Central memory CD8-positive, alpha-beta T cell (primary cell): ENCODE measurements at places on chromosomes 2 and 18.

- no peak for DNase-seq
These were observed 12.3 kb downstream of the PAX8 start for GRCh38 chr2:113266431-113266830.

DNA sequence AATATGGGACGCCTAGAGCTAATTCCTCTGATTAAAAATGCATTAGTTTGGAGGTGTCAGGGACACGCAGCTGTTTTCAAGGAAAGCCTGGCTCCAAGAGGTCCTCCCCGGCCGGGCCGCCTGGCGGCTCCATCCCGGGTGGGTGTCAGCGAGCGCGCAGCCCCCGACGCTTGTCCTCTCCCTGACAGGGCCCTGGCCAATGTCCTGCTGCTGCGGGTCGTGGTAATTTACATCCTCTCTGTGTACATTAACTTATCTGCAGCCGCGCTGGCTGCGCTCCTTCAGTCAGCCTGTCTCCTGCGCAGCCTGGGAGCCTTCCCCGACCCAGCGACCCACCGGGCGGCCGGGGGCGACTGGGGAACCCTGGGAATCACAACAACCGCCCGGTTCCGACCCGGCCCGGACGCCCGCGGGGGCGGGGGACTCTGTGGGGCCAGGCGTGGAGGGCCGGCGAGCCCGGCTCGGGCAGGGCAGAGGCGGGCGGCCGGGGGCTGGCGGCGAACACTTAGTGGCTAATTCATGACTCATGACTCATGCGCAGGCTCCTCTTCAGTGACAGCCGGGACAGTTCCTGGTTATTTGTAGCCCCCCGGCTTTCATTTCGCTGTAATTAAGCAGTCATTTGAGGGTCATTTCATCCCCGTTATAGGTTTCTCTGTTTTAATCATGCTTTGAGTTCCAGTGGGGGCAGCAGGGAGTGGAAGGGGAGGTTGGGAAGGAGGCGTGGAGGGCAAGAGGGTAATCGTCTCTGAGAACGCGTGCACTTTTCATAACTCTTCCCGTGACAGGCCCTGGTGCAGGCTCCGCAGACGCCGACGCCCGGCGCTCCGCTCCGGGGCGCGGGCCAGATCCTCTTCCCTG is 141.9 kb upstream of the CTAGE1 start:
- no peak for DNase-seq

DNA sequence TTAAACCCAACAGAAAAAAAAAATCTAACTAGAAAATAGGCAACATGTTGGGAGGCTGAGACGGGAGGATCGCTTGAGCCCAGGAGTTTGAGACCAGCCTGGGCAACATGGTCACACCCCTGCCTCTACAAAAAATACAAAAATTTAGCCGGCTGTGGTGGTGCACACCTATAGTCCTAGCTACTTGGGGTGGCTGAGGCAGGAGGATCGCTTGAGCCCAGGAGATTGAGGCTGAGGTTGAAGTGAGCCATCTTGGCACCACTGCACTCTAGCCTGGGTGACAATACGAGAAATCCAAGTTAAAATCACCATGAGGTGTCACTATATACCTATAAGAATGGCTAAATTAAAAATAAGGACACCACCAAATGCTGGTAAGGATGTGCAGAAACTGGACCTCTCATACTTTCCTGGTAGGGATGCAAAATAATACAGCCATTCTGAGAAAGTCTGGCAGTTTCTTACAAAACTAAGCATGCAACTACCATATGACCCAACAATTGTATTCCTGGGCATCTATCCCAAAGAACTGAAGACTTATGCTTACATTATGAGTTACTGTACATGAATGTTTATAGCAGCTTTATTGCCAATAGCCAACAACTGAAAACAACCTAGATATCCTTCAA is 2.2 kb downstream of the SEPTIN10 start:
- no peak for DNase-seq

- DNase-seq: no peak
These were observed 528.4 kb upstream of the SPHKAP start for GRCh38 chr2:228709788-228710371.

DNA sequence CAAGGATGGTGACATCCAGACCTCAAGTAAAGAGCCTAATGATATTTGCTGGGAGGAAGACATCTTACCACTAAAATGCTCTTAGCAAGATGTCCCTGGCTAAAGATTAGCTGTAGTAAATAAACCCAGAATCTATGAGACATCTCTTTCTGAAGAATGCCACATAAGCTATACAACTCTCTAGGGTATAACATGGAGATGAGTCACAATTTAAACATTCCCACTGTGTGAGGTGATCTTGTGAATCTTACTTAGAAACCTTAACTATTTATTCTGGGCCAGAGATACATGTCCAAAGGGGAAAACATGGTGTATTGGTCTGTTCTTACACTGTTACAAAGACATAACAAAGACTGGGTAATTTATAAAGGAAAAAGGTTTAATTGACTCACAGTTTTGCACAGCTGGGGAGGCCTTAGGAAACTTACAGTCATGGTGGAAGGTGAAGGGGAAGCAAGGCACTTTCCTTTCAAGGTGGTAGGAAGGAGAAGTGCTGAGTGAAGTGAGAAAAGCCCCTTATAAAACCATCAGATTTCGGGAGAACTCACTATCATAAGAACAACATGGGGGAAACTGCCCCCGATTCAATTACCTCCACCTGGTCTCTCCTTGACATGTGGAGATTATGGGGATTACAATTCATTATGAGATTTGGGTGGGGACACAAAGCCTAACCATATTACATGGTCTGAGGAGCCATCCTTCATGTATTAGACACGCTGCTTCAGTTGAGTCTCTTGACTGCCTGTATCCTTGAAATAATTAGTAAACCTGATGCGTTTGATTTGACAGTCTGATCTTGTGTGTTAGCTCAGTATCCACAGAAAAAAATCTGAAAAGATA is 17.1 kb downstream of the KRCC1 start:
- DNase-seq: no peak

DNA sequence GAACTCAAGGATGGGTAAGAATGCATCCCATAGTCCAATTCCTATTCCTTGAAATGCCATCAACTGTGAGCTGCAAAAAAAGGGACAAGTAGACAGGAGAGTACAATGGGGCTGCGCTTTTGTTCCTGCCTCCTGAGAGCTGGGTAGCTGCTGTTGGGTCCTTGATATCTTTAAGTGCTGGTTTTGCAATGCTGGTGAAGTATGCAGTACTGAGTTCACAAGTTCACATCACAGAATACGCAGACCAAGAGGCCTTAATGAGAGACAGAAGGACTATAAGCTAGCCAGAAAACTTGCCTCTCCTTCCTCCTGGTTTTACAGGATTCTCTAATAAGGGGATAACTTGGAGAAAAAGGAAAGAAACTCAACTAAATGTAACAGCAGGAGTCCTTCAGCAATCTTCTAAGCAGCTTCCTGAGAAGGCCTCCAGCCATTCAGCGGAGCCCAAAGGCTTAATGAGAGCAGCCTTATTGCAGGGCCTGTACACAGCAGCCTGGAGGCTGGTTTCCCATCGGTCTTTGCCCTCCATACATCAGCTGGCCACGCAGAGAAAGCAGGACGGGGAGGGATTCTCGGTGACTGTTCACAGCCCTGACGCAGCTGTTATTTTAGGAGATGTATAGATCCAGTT is 293.1 kb downstream of the CDCA7 start:
- no peak for DNase-seq

GRCh38 chr18:73381699-73382036 is 513.9 kb upstream of the NETO1 start:
- DNase-seq: no peak

- no peak for DNase-seq
These were observed 101.3 kb upstream of the ETAA1 start for GRCh38 chr2:67295851-67296250.

- no peak for DNase-seq
These were observed 18.2 kb upstream of the CALCRL start for GRCh38 chr2:187466129-187466792.

DNA sequence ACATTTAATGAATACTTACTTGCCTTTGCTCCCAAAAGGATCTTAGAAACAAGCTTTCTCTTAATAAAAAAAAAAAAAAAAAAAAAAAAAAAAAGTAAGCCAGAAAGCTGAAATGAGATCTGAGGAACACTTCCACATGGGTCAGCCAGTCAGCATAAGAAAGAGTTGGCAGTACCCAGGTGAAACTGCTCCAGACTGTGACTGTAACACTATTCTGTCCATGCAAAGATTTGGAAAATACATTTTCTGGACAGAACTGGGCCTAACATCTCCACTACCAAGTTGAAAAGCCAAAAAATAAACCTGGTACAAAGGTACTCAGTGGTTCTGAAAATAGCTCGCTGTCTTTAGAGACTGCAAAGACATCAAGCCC is 135.7 kb downstream of the THADA start:
- DNase-seq: no peak

- no peak for DNase-seq
These were observed at the start of gene GALNT13 for GRCh38 chr2:153871231-153872221. Gene GALNT13 (plus strand): TSS chr2:153871922.

DNA sequence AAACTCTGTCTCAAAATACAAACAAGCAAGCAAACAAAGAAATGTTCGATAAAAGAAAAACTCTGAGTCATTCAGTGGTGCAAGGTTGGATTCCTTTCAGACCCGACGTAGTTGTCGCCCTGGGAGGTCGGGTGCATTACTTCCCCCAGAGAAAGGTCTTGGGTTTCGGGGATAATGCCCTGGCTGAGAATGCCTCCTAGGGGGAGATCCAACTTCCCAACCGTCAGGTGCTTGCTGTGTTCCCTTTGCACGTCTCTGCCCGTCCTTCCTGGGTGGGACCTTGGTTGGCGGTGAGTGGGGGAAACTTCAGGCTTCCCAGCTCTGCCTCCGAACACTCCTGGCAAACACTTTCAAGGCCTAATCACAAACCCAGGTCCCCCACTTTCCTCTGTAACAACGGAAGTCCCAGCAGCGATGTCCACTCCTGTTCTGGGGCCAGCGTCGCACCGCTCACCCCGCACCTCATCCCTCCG is 609 bp downstream of the TPGS2 start:
- no peak for DNase-seq

DNA sequence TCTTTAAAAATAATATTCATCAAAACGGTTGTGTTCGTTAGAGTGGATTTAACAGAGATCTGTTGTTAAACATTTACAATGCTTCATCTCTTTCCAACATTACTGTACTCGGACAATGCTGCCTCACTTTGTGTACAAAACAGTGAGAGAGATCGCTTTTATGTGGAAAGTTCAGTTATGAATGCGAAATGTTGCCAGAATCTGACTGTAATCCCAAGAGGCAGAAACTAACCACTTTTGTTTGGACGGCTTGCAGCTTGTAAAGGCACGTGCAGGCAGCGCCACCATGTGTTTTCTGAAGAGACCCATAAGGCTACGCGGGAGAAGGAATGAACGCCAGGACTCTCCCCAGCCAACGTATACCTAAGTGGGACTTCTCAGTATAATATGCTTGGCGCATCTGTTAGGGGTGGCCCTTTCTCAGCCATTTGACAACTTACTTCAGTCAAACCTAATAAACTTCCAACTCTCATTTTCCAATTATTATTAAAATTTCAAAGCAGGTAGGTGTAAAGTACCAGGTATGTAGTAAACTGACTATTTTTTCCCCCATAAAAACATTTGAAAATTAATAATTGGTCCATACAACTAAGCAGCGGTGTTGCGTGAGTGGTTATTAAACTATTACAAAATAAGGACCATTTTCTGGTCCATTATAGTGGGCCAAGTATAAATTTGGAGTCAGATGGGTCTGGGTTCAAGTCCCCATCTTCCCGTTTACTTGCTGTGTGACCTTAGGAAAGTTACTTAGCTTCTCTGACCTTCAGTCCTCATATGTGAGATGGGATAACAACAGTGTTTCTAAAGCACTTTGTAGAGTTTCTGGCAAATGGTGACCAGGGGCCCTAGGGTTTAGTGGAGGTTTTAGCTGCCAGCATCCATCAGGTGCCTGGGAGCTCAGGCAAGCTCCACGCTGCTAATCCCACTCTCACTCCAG is 5.6 kb upstream of the NAPG start:
- no peak for DNase-seq

DNA sequence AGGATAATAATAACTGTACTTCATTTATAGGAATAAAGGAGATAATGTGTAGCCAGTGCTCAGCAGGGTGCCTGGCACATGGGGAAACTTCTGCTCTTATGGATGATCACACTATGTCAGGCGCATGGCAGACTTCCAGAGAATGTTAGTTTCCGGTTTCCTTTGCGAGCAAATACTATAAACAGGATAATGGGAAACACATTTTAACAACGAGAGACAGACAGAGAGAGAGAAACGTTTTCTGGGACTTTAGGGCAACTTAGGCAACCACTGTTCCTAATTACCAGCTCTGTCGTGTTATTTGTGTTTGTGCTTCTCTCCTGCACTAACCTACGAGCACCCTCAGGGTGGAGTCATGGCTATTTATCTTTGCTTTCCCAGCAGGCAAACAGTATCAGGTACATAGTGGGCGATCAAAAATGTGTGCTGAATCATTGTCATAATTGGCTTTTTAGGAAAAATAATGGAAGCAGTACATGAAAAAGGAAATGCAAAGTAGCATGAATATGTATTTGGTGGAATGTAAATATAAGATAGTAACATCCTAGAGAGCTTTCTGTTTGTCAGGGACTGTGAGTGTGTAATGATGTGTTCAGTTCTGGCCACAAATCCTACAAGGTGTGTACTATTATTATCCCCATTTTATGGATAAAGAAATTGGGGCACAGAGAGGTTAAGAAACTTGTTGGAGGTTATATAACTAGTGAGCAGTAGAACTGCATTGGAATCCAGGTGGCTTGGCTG is 36.8 kb upstream of the IGFBP2 start:
- DNase-seq: no peak

DNA sequence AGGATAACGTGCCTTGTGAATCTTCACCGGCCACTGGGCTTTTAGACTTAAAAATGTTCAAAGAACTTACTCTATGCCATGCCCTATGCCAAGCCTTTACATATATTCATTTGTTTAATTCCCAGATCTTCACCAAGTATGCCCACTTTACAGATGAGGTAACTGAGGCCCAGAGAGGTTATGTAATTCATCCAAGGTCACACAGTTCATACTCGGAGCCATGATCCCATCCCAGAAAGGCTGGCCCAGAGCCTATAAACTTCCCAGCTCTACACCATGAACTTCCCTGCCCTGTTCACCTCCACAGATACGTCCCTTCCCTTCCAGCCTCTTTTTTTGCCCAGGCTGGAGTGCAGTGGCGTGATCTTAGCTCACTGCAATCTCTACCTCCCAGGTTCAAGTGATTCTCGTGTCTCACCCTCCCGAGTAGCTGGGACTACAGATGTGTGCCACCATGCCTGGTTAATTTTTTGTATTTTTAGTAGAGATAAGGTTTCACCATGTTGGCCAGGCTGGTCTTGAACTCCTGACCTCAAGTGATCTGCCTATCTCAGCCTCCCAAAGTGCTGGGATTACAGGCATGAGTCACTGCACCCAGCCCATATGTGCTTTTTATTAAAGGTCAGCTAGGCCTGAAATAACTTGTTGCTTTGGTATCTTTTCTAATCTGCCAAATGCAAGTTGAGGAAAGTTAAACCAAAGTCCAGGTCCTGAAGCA is 44.1 kb downstream of the MTHFD2 start:
- DNase-seq: no peak

GRCh38 chr2:181985632-181986205 is at the start of gene PPP1R1C:
Gene PPP1R1C (plus strand): TSS chr2:181985853. CDS start chr2:181986111, 258 bp downstream.
- DNase-seq: no peak
